ENCODE measurements at places on chromosomes 5 and 9.

DNA sequence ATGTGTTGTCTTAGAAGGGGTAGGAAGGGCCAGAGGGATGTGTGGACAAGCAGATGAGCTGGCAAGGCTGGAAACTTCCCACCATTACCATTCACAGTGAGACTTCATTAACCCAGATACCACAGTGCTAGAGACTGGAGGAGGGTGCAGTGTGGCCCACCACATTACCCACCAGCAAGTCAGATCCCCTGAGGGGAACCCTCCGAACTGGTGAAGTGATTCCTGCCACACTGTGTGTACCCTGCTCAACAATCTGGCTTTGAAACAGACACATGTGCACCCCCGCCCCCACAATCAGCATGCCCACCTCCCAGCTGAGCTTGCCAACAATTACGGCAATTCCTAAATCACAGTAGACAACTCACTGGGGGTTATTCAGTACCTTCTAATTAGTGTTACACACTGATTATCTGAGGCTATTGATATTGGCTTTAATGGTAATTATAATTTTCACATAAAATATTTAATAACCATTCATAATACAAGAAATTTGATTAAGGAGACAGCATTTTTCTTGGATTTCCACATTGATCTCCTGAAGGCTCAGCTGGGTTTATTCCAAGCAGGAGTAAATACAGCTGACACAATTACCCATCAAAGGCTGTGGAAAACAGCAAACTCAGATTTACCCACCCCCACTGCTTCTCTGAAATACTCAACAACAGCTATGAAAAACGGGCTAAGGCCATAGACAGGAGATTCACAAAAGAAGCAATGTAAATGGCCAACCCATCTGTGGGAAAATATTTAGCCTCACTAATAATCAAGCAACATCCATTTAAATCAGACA is 169.3 kb upstream of the FSTL4 start:
- DNase-seq = peak; percentile 30

GRCh38 chr5:176350416-176350815 is 11.1 kb downstream of the KIAA1191 start:
- DNase-seq = no peak

DNA sequence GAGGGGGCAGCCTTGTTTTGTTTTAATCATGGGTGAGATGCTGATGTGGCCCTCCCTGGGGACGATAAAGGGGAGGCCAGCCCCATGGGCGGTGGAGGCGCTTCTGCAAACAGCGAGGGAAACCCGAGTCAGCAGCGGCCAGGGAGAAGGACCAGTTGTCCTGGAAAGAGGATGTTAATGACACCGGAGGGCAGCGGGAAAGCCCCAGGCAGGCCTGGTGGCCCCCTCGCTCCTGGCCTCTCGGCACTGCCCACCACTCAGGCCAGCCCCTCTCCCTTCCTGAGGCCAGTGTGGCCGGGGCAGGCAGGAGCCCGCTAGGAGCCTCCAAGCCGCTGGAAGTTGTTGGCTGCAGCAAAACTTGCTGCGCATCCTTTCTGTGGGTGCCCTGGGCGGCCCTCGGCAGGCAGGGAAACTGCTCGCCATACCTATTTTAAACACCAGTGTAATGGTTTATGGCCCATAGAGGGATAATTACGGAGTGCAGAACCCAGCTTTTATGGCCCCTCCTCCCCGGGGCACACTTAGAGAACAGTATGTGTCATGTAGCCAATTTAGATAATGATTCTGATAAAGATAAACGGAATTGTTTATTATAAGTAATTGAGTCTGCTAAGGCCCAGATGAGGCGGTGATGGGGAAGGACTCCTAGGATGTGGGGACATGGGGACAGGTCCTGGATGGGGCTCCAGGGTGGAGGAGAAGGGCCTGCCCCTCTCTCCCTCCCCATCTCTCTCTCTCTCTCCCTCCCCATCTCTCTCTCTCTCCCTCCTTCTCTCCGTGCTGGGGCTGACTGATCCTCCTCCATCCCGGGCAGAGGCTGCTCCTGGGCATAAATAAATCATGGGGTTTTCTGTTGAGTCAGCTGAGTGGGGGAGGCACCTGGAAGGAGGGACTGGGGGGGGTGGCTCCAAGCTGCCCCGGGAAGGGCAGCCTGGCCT is 36.9 kb downstream of the LMX1B start:
- DNase-seq = no peak

GRCh38 chr5:87184605-87185004 is 83.1 kb upstream of the RASA1 start:
- DNase-seq = no peak

- DNase-seq = no peak
These were observed 60.8 kb downstream of the FOXD1 start for GRCh38 chr5:73387601-73388305.

GRCh38 chr9:81462801-81463200 is 226.5 kb downstream of the TLE1 start:
- DNase-seq = no peak

DNA sequence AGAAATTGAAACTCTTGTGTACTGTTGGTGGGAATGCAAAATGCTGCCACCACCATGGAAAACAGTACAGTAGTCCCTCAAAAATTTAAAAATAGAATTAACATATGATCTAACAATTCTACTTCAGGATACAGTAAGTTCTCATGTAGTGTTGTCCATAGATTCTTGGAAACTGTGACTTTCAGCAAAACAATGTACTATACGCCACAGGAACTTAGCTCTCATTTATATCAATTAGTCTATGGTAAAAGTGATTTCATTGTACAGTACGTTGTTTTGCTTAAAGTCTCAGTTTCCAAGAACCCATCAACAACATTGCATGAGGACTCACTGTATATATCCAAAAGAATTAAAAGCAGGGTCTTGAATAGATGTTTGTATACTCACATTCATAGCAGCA is 233.5 kb upstream of the GAS1 start:
- no peak for DNase-seq

GRCh38 chr9:107863396-107863795 is 373.8 kb upstream of the KLF4 start:
- no peak for DNase-seq

- no peak for DNase-seq
These were observed 68.1 kb upstream of the SPOCK1 start for GRCh38 chr5:137567226-137567625.

- DNase-seq = no peak
These were observed 64.7 kb downstream of the GABBR2 start for GRCh38 chr9:98644011-98644410.

- no peak for DNase-seq
These were observed 219.2 kb upstream of the KLF4 start for GRCh38 chr9:107708791-107709190.

- no peak for DNase-seq
These were observed 151.2 kb downstream of the TSSK1B start for GRCh38 chr5:113283558-113283957.

GRCh38 chr5:78533356-78533755 is 115.2 kb downstream of the LHFPL2 start:
- DNase-seq = no peak

- DNase-seq = no peak
These were observed 597.3 kb downstream of the TLE1 start for GRCh38 chr9:81092057-81092456.

GRCh38 chr5:40634154-40634553 is 45.6 kb upstream of the PTGER4 start:
- no peak for DNase-seq

DNA sequence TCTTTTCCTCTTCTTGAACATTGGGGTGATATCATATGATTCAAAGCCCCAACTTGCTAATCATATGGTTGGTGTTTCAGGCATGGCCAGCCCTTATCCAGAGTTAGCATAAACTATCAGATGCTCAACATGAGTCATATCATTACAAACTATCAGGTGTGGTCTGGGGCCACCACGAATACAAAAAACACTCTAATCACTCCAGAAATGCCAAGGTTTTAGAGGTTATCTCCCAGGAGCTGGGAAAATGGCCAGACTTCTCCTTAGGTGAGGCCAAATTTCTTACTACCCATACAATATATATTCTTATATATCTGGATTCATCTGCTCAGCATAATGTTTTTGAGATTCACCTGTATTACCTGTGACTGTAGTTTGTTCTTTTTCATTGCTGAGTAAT is 210.5 kb downstream of the CCDC171 start:
- no peak for DNase-seq

DNA sequence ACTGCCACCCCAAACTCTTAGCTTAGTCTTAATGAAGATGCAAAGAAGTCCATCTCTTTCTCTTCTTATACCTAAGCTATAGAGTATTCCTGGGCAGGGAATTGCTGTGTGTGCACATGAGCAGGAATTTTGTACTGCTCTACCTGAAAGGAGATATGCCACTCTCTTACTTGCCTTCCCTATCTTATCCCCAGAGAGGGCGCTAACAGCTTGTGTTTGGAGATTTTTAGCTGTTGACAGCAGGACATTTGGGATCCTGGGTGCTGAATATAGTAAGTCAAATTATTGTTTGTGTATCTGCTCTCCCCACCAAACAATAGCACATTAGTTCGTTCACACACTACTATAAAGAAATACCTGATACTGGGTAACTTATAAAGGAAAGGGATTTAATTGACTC is 159.5 kb downstream of the GABRG2 start:
- peak; percentile 52 for DNase-seq

DNA sequence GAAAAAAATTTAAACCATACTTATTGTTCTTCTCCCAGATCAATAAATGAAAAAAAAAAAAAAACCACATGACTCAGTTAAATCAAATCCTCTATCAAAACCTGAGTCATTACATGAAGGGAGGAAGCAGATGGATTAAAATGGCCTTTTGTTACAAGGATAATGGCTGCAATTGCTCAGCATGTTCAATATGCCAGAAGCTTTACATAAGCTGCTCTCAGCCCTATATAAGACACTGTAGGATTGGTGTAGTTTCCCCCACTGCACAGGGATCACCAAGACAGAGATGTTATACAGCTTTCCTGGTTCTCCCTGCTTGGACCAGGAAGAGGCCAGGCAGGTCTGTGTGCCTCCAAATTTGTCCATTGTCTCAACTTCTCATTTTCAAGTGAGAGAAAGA is 101.6 kb upstream of the MAP1B start:
- DNase-seq = no peak

GRCh38 chr9:137227054-137227852 is at the start of gene RNF224:
RNF224 (plus strand) TSS chr9:137227502; CDS start chr9:137228336, 834 bp downstream.
- DNase-seq = peak; percentile 96

GRCh38 chr5:123936548-123936947 is 424.6 kb downstream of the CSNK1G3 start:
- DNase-seq = no peak

GRCh38 chr9:130237076-130237475 is 28.5 kb upstream of the HMCN2 start:
- DNase-seq = no peak

DNA sequence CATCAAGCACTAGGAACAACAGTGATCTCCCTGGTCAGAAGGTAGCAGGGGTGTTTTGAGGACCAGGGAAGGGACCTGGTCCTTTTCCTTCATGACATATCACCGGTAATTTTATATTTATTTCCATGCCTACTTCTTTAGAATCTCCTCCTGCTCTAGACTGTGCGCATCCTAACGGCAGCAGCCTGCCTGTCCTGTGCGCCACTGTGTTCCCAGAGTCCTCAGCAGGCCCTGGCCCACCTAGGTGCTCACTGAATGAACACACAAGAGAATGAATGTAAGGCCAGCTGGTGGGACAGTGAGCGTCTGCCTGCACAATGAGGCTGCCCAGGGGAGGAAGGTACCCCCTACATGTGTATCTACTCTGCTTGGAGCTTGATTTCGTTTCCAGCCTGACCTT is 51.5 kb downstream of the C5orf15 start:
- DNase-seq = no peak

DNA sequence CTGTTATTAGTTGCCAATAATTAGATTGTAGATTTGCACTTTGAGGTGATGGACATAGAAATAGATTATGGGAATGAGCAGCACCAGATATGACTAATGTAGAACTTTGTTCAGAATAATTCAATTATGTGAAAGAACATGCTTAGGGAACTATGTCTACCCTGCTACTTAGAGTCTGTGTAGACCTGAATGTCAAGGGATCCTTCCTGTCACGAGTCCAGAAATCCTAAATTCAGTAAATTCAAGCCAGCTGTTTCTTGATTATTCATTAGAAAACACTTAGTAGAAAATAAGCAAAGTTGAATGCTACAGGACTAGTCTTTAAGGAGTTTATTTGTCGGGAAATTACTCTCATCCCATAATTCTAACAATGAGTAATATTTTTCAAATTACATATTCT is 887.3 kb upstream of the SEMA6A start:
- no peak for DNase-seq

DNA sequence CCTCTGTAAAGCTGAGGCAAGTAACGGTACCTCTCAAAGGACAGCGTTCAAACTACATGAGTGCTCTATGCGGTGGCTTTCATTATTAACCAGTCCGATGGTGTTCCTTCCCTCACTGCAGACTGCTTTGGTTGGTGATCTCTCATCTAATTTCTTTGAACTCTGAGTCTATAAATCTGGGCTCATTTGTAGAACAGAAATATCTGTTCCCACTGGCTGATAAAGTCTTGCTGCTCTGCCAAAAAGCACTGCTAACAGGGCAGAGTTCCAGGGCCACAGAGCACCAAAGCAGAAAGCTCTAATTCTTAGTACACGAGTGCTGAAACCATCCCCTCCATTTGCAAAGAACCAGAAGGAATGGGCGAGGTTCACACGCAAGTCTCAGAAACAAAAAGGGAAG is 81.9 kb downstream of the MED27 start:
- no peak for DNase-seq

DNA sequence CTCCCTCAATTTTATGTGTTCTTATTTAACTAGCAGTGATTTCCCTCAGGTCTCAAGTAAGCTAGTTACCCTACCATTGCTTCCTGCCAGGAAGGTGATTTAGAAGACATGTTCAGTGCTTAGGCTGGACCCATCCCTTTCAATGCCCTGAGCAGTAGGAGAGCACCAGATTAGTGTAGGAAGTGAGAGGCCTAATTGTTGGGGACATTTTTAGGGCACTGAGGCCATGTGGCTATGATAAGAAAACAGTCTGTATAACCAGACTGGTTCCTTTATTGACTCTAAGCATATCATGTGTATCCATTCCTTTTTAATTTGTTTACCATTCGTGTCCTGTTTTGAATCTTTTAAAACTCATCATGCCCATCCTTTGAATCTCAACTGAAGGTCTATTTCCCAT is 312.3 kb upstream of the PRR16 start:
- DNase-seq = no peak

GRCh38 chr5:83000428-83000827 is 76.8 kb downstream of the TMEM167A start:
- no peak for DNase-seq

- DNase-seq = no peak
These were observed 25.1 kb upstream of the FCN1 start for GRCh38 chr9:134942788-134943184.
